ENCODE measurements at places on chromosomes 5 and 9.

GRCh38 chr5:124260921-124261515 lies 485.4 kb downstream of the ZNF608 start:
- no peak for DNase-seq

DNA sequence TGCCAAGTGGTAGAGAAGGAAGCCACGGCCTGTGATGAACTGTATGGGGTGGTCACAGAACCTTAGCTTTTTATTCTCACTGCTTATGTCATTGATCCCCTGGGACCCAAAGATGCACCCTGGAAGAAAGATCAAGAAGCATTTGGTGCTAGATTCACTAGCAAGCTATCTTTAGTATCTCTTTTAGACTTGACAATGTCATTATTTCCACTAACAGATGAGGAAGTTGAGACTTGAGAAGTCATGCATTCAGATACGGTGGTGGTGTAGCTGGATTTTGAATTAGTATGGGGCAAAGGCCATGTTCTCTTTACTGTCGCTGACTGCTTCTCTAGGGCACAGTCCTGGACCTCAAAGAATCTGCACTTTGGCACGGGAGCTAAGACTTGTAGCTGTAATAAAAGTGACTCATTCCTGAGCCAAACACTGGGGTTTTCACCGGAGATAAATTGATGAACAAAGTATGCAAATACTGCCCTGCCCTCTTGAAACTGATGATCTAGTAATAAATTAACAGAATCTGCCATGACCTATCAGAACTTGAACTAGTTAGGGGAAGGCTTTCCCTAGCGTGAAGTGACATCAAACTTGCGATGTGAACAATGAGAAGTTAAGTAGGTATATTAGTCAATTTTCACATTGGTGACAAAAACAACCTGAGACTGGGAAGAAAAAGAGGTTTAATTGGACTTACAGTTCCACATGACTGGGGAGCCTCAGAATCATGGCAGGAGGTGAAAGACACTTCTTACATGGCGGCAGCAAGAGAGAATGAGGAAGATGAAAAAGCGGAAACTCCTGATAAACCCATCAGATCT lies 5.4 kb downstream of the GDA start:
- no peak for DNase-seq

DNA sequence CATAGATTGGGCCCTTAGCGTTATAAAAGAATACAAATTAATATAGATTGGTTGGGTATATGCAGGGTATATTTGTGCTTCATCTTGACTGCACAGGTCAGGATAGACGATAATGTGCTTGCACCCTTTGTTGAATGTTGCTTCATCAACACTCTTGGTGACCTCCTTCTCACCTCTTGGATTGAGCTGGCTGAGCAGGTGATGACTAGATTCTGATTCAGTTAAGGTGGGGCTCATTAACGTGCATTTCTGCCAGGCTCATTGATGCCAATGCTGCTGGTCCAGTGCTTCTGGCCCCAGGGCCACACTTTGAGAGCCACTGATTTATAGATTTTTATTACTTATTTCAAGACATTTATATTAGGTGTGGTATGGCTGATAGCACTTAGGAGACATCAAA lies 27.7 kb downstream of the PCSK5 start:
- no peak for DNase-seq

GRCh38 chr9:93517331-93517730 lies 59.1 kb upstream of the PHF2 start:
- DNase-seq, result no peak

- no peak for DNase-seq
Measured at GRCh38 chr9:89014153-89014552, 22.9 kb downstream of the S1PR3 start.

DNA sequence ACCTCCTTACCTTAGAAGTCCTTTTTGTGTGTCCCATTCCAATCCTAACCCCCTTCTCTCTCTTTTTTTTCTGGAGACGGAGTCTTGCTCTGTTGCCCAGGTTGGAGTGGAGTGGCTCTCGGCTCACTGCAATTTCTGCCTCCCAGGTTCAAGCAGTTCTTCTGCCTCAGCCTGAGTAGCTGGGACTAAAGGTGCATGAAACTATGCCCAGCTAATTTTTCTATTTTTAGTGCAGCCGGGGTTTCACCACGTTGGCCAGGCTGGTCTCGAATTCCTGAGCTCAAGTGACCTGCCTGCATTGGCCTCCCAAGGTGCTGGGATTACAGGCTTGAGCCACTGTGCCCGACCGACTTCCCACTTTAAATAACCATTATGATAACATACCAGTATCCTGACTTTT lies 17.5 kb downstream of the TMEM38B start:
- no peak for DNase-seq

Measured in activated CD8-positive, alpha-beta memory T cell treated with anti-CD3 and anti-CD28 coated beads for 24 hours (primary cell).